Activated CD8-positive, alpha-beta memory T cell treated with anti-CD3 and anti-CD28 coated beads, Interleukin-2, amount 10 ng/mL, durations not matched to agents 7 days and 5 days (primary cell): ENCODE measurements at places on chromosomes 3 and 15.

- DNase-seq = no peak
Measured at GRCh38 chr15:100109486-100110035, 232.2 kb downstream of the ADAMTS17 start.

- DNase-seq = peak; percentile 58
Measured at GRCh38 chr3:159763602-159764489, 224.8 kb upstream of the IL12A start.

- DNase-seq = no peak
Measured at GRCh38 chr3:42511201-42511600, 8.8 kb downstream of the VIPR1 start.

GRCh38 chr3:161920196-161920595 is 423.6 kb downstream of the OTOL1 start:
- no peak for DNase-seq

DNA sequence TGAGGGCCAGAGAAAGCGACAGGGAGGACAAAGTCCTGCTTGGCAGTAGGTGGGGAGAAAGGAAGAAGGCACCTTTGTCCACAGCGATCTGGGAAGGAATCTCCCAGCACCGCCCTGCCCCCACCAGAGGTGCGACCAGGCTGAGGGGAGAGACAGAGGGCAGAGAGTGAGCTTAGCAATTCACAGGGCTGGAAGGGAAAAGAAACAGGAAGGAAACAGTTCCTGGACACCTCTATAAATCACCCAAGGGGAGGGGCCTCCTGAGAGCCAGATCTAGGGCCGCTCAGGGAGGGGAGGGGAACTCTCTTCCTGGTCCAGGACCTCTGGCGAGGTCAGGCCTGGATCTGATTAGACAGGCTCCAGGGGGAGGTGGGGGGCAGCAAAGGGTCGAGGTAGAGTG is 35.4 kb downstream of the RNU5B-1 start:
- no peak for DNase-seq

DNA sequence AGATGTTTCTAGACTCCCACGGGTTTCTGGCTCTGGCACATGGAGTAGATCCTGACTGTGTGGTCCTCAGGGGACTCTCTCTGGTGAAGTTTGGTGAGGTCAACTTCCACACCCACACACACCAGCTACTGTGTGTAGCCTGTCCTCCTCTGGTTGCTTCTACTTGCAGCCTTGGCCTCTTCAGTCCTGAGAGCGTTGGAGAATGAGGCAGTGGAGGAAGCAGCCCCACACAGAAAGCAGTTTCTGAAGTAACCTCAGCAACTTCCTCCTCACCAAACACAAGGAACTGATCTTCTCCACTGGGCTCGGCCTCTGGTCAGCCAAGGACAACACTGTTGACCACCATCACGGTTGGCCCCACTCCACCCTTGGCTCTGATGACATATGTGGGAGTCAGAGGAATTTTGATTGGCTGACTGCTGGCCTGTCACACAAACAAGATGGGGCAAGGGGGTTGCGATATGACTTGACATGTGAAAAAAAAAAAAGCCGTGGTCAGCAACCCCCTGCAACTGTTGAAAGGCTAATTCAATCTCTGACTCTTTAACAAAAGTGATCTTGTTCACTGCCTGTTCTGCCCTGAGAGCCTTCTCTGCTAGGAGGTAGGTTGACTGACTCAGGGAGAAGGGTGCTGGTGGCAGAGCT is 19.6 kb downstream of the CD86 start:
- DNase-seq = peak; percentile 93

- DNase-seq = no peak
Measured at GRCh38 chr3:44280631-44281030, 38.9 kb downstream of the TOPAZ1 start.

DNA sequence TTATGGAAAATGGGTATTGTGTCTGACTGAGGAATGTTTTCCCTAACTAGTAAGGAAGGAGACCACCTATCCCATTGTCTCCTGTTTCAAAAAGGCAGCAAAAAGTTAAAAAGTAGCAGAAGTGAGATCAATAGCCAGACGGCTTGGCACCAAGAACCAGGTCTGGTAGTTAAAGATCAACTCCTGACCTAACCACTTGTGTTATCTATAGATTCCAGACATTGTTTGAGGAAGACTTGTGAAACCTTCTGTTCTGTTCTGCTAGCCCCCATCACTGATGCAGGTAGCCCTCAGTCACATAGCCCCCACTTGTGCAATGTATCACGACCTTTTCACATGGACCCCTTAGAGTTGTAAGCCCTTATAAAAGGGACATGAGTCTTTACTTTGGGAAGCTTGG is 46.3 kb upstream of the C2CD4B start:
- DNase-seq = no peak

GRCh38 chr3:88150371-88150770 is 612 bp downstream of the C3orf38 start:
- DNase-seq = peak; percentile 53

DNA sequence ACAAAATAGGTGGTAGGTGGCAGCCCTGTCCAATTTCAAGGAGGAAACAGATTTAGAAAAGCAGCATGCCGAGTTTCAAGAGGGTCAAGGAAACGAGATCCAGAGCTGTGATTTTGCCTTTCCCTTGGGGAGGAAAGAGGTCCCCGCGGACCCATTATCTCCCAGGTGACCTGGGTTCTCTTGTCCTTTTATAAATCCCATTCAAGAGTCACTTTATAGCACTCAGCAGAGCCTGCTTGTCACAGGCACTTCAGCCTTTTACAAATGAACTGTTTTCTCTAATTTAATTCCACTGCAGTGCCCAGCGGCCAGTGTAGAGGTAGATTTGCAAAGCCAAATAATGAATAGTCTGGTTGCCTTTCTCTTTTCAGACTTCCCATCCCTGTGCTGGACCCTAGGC is 99.9 kb downstream of the CD47 start:
- DNase-seq = no peak

- DNase-seq = no peak
Measured at GRCh38 chr3:192929755-192930547, 12.3 kb upstream of the MB21D2 start.

DNA sequence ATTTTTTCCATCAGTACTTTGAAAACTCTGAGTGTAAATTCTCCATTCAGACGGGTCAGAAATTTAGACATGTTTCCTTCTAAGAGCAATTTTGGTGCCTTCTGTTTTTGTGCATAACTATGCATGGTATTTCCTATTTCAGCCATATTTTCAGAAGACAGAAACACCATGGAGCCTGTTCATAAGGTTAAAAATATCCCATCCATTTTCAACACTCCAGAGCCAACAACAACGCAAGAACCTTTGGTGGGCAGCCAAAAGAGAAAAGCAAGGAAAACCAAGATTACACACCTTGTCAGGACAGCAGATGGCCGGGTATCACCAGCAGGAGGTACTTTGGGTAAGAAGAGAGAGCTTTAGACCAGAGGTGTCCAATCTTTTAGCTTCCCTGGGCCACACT is 275.6 kb downstream of the BBX start:
- DNase-seq = no peak

DNA sequence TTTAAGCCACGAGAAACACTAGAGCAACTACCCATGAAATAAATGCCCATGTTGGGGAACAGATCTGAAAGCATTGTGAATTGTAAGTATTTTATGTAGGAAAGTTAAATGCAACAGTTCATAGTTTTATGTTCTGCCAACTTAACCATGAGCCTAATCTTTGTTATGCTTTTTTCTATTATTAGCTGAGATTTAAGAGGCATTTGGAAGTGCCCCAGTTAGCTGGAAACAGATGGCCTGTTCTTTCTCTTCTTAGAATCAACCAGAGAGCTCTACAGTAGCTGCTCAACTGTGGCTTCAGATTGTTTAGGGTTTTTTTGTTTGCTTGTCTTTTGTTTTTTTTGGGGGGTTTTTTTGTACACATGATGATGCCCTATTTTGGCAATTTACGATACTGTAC is 284.4 kb downstream of the KCNH8 start:
- DNase-seq = no peak

DNA sequence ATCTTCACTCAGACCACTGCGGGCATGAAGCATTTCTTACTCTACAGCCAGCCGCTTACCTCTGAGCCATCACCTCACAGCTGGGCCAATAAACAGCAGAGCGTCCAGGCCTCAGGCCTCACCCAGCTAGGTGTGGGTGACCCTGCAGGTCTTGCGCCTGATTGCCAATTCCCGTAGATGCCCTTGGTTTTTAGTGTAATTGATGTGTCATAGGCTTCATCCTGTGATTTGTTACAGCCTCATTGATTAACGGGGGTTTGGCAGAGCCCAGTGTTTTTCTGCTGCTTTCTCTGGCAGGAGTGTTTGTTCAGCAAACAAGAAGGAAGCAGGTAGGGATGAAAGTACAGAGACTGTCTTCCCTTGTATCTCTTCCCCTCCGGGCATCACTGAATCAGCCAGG is 49.6 kb upstream of the BNIP2 start:
- no peak for DNase-seq

DNA sequence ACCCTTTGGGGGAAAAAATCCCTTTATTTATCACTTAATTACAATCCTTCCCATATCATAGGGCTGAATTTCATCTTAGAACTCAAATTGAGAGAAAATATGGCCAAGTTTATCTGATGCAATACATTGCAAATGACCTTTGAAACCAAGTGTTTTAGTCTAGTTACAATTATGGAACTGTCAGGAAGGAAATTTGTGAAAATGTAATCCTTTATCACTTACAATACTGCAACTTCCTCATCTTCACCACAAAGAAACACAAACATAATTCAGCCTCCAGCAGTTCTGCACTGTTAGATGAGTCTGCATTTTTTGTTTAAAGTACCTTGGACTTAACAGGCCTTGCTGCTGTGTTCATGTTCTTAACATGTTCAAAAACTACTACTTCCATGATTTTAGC is 4.6 kb downstream of the CCPG1 start:
- DNase-seq = no peak

GRCh38 chr15:96352604-96353405 is 22.3 kb downstream of the NR2F2 start:
- no peak for DNase-seq

DNA sequence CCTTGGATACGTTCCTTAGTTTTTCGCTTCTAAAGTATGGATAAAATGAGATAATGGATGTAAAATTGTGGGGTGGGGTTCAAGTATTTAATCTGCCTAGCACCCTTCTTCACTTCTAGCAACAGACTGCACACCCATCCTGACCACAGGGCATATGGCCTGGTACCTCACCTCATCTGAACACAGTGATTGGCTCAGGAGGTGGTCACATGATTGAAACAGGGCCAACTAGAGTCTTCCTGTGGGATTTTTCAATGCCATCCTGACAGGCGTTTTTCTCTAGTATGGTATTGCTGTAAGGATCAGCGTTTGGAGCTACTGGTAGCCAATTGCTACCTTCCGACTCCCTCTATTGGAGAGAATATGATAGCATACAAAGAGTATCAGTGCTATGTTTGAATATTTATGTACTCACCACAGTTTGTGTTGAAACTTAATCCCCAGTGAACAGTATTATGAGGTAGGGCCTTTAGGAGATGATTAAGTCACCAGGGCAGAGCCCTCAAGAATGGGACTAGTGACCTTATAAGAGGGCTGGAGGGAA is 172.2 kb downstream of the PPM1L start:
- DNase-seq = no peak

GRCh38 chr15:76951220-76951619 is 19.7 kb downstream of the RCN2 start:
- DNase-seq = no peak

DNA sequence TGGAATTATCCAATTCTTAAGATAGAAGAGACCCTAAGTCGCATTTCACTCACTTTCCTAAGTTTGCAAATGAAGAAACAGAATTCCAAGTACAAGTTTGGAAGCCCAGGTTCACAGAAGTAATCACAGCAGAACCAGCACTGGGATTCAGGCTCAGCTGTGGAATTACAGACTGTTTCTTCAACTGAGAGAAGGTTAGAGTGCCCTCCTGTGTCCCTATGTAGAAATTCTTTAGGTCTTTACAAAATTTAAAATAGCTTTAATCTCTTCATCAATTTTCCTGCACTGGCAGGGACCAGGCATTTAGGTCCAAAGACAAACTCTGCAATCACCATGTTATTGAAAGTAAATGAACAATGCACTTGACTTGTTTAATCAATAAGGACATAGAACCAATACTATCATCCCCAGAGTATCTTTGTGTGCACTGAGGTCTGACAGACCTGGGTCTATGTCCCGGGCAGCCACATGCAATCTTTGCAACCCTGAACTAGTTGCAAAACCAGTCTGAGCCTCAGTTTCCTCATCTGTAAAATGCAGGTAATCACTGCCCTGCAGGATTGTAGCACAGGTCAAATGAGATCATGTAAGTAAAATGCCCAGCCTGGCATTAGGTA is 96.3 kb upstream of the ZBED2 start:
- no peak for DNase-seq

GRCh38 chr15:43776718-43777266 is at the start of gene ELL3:
Gene ELL3, minus strand, starts transcription at chr15:43776966. Its CDS starts 65 bp downstream, at chr15:43776901.
- peak; percentile 76 for DNase-seq

- no peak for DNase-seq
Measured at GRCh38 chr3:174651951-174652350, 207.2 kb upstream of the NAALADL2 start.

- no peak for DNase-seq
Measured at GRCh38 chr3:150736316-150736719, 26.7 kb downstream of the SIAH2 start.

- no peak for DNase-seq
Measured at GRCh38 chr3:11088066-11088465, 66.2 kb upstream of the HRH1 start.

GRCh38 chr3:19931767-19932188 is 2.2 kb downstream of the EFHB start:
- no peak for DNase-seq

DNA sequence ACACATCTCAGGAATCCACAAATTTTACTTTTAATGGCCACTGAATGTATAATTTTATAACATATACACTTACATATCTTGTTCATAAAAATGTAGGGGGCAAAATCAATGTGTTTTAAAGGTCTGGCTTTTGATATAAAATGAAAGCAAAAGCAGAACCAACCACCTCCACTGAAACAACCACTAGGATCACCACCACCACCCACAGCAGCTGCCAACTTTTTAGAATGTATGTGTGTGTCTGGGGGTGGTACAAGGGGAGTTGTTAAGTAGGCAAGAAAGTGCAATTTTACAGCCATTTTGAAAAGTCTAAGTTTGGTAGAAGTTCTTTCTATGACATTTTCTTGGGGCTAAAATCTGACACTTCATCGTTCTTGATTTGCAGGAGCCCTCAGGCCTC is 44.0 kb downstream of the OTOL1 start:
- no peak for DNase-seq

DNA sequence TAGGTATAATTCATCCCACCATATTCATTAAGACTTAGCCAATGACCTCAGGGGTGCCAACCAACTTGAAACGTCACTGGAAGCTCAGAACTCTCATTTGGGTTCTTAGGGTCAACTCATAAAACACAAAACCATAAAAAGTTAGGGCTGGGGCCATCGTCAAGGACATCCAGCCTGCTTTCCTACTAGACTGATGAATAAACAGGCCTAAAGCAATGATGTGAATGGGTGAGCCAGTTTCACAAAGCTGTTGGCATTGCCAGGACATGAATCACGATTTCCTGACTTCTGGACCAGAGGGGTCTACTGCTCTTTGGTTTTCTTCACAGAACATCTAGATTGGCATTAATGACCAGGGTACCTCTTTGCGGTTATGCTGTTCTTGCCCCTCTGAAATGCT is 64.7 kb downstream of the EOMES start:
- DNase-seq = no peak
